ENCODE measurements at places on chromosomes 12 and 14.
A peak's percentile ranks its signal among the peaks of the same experiment; 100 is the strongest.

DNA sequence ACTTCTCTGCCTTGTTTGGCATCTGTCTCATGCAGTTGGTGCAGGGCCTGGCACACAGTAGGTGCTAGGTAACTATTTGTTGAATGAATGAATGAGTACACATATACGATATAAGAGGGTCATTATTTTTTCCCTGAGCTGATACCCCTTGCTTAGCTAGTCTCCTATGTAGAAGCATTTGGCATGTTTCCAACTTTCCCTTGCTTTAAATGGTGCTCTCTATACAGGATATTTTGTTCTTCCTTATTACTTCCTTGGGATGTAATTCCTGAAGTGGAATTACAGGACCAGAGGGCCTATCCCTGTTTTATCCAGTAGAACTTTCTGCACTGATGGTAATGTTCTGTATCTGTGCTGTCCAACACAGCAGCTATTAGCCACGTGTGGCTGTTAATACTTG, 250.1 kb upstream of the PWP1 start:
- no peak for DNase-seq

GRCh38 chr12:4279198-4279690, 5.7 kb downstream of the CCND2 start:
- no peak for DNase-seq

- DNase-seq = no peak
These were observed 5.1 kb upstream of the DYNC1H1 start for GRCh38 chr14:101959277-101959676.

- no peak for DNase-seq
These were observed 55.8 kb downstream of the GALNT4 start for GRCh38 chr12:89468648-89469326.

DNA sequence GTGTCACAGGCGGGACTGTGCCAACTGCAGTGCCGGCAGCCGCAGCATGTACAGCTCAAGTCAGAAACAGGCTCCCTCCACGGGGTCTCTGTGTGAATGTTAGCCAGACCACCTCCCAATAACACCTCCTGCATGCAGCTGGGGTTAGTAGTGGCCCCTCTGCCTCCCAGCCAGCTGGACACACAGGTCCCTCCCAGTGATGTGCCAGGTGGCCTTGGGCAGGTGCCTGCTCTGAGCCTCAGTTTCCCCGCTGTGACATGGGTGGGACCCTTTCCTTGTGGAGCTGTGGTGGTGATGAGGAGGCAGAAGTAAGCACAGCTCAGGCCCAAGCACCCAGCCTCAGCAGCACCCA, 139.9 kb downstream of the ADGRD1 start:
- DNase-seq = no peak

- DNase-seq = no peak
These were observed 18.0 kb downstream of the ACACB start for GRCh38 chr12:109134186-109134917.

- DNase-seq = no peak
These were observed 71.9 kb downstream of the NRXN3 start for GRCh38 chr14:78242086-78242485.

GRCh38 chr12:73372856-73373255, 1100.7 kb downstream of the TRHDE start:
- no peak for DNase-seq

GRCh38 chr14:22388669-22389595, 200.1 kb downstream of the DAD1 start:
- DNase-seq = no peak

DNA sequence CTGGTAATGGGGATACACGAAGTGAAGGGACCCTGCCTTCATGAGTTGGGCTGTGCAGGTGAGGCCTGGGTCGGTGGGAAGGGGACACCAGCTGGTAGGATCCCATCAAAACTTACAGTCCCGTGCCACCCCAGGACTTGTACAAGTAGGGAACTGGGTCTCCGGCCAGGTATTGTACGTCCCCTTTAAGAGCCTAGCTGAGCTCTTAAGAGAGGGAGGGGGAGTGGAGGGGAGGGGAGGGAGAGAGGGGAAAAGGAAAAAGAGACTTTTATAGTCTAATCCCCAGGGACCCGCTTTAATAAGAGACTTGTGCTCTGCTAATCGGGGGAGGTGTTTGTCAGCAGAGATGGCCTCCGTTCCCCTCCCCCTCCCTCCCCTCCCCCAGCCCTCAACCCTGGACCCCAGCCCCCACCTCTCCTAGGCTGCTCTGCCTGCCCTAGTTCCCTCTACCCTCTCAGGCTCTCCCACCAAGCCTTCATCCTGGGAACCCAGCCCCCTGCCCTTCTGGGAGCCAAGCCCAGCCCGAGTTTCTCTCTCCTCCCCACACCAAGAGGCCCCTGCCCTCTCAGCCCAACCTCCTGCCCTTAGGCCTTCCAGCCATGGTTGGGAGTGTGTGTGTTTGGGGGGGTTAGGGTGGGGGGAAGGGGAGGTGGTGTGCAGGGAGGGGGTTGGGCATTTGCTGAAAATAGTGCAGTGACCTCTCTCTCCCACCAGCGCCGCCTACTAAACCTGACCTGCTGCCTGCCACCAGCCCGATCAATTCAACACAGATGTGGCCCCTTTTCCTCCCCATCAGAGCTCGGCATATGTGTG, 2.6 kb downstream of the GDF11 start:
- DNase-seq = no peak

DNA sequence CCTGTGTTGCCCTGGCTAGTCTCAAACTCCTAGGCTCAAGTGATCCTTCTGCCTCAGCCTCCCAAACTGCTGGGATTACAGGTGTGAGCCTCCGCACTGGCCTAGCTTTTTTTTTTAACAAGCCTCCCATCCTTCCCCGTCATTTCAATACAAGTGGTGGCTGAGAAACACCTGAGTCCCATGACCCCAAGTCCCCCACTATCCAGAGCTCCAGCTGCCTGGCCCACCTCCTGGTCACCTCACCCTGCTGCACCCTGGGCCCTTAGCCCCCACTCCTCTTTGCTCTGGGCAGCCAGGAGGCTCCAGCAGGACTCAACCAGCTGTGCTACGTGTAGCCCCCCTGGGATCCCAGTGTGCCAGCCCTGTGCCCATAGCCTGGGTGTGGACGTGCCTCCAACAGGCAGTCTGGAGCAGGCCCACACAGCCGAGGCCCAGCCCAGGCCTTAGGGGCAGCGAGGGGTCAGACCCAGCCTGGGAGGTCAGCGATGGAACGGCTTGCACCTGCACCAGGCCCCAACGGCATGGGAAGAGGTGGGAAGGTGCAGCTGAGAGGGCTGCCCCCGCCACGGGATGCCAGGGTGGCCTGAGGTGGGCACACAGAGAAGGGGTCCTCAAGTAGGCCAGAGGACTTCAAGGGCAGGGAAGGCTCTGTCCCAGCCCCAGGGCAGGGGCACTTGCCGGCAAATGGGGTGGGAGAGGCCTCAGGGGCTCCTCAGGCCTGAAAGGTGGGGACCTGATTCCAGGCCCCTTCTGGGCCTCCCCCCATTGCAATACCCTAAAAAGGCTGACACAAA, 6.5 kb downstream of the AHNAK2 start:
- no peak for DNase-seq

GRCh38 chr12:128817111-128818015, 6.4 kb downstream of the SLC15A4 start:
- no peak for DNase-seq

GRCh38 chr12:27508736-27509431, 15.1 kb upstream of the PPFIBP1 start:
- DNase-seq = no peak

DNA sequence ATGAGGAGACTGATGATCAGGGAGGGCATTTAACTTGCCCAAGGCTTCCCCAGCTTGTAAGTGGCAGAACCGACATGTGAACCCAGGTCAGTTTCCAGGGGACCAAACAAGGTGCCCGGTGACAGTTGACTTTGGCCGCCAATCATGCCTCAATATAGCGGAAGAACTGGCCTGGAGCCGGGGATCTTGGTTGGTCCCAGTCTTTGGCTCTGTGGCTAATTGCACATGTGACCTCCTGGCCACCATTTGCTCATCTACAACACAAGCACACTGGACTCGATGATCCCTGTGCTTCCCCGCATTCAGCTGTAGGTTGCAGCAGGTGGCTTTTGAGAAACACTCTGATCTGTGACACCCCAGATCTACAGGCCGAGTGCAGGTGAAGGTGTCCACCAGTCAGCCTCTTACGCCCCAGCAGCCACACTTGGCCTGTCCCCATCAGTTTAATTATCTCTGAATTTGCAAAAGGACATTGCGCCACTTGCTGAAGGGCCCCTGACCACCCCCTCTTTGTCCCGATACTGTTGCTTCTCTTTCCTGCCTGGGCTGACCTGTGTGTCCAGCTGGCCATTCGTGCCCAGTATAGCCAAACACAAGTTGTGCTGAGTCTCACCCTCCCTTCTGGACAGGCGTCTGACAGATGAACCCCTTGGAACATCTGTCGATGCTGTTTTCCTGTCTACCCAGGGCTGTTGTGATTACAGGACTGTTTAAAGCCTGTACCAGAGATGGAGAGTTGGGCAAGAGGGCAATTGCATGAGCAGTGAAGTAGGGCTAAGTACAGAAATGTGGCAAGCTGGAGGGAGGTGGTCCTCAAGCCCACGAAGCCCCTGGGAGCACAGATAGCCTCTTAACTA, 14.1 kb downstream of the ACACB start:
- no peak for DNase-seq

- DNase-seq = no peak
These were observed 1406.1 kb downstream of the LRFN5 start for GRCh38 chr14:43012817-43013216.

- DNase-seq = no peak
These were observed 434.3 kb upstream of the TMTC1 start for GRCh38 chr12:30218073-30218472.

GRCh38 chr14:91245029-91245428, 525 bp upstream of the GPR68 start:
- DNase-seq = peak; percentile 50

DNA sequence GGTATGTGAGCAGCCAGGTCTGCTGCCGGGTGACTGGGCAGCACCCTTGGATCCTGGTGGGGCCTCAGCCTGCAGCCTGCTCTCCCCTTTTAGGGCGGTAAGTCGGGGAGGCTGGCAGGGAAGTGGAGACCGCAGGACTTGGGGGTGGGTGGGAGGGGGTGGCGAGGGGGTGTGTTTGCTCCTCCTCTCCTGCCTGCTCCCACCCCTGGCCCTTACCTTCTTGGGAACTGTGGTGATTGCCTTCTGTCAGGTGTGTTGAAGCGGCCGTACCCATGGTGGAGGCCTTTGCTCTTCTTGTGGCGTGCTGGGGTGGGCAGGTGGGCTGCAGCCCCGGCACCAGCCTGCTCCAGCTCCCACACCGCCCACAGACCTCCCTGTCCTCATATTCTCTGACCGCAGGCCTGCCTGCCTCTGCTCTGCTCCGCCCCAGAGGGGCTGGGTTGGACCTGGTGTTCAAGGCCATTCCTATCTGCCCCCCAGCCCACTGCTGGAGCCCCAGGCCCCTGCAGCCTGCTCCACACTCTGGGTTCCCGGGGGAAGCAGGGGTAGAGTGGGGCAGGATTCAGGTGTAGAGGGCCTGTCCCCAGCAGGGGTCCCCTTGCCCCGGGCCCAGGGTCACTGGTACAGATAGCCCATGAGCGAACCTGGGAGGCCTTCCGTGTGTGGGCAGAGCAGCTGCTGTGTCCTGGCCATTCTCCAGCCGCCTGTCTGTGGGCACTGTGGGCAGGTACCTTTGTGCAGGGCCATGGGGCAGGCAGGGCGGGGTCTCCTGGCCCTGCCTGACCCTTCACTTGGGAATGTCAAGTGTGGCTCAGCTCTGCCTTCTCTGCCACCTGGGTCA, 5.2 kb downstream of the TEDC1 start:
- no peak for DNase-seq

DNA sequence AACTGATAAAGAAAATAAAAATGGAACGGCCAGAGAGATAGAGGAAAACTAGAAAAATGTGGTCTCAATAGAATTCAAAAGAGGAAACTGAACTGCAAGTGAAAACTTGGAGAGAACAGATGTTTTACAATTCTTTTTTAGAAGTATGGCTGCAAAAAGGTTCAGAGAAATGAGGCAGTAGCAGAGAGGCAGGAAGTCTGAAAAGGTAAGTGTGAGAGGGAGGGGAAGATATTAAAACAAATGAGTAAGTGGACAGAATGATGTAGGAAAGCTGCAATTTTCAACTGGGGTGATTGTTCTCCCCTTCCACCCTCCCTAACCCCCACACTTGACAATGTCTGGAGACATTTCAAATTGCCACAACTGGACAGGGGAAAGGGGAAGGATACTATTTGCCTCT, 12.9 kb downstream of the BTBD7 start:
- no peak for DNase-seq

- DNase-seq = no peak
These were observed 13.6 kb upstream of the MLXIP start for GRCh38 chr12:122064780-122065588.

DNA sequence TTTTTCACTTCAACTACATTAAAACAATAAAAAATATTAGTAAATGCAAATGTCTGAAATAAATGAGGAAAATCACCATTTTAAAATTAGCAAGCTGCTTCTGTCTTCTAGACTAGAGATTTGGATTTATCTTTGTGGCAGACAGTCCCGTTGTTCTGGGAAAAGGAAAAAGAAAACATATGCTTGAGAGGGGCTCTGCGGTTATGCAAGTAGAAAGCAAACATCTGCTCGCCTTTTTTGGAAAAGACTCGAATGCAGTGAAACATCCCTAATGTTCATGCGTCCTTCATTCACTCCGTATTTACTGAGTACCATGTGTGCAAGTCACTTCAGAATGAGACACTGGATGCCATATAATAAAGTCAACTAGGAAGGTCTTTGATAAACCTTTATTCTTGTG, 44.9 kb downstream of the IFNG start:
- DNase-seq = no peak

GRCh38 chr14:72336311-72336980, 404.2 kb downstream of the RGS6 start:
- no peak for DNase-seq

GRCh38 chr12:58819345-58819744, 101.0 kb downstream of the LRIG3 start:
- no peak for DNase-seq

DNA sequence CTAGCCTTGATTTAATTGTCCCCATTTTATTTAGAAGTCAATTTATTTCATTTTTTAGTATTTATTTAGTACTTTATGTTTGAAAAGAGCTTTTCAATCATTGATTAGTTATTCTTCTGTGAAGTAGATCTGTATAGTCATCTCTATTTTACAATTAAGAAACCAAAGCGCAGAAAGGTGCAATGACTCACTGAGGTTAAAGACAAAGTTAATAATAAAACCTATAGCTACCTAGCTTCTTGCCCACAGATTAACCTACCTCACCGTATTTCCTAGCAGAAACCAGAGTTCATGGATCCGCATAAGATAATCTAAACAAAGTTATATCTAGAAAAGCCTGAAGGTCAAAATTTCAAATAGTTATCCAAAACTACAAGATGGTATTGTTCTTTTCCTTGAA, 176.4 kb downstream of the GRIN2B start:
- no peak for DNase-seq

DNA sequence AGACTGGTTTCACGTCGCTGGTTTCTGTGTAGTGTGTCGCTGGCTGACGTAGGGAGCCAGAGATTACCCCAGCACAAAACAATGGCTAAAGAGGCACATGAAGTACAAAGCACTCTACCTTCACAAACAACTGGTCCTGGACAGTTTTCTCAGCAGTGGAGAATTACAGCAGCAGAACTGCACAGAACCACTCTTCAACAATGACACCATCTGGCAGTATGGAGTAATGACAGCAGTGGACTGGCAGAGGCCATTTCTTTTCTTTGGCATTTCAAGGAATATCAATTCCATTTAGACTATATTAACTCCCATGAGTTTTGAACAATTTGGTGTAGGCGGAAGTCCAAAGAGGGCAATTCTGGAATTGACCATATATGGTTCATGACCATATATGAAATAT, 1074.1 kb downstream of the AACS start:
- DNase-seq = no peak
